Kidney (tissue), 22 donors: ENCODE measurements at places on chromosomes 11 and 22.
A peak's percentile ranks its signal among the peaks of the same experiment; 100 is the strongest.

GRCh38 chr22:43429426-43429825 lies 17.6 kb downstream of the MPPED1 start:
- no peak overlapping the region for H3K27ac ChIP-seq
- no peaks in the 10 kb centered on the region for H3K4me1 ChIP-seq
- H3K4me3 ChIP-seq: no peak overlapping the region
- no peaks in the 10 kb centered on the region for H3K27me3 ChIP-seq

DNA sequence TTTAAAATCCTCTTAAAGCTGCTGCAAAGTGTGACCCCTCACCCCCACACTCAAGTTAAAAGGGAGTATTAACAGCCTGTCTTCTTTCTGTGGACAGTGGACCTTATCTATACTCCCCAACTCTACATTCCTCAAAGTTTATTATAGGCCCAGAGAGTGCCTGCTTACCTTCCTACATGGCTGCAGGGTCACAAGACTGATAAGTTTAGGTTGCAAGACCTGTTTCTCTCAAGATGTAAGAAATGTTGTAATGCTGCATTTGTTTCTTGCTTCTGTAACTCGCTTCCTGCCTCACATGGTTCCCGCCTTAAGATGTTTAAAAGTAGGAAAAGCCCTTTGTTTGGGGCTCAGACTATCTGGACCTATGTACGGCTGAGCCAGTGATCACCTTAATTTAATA lies 10.1 kb upstream of the NXPE1 start:
- H3K36me3 ChIP-seq: no peaks in the 10 kb centered on the region
- DNase-seq: no peak
- H3K4me3 ChIP-seq: no peak overlapping the region
- no peaks in the 10 kb centered on the region for H3K4me1 ChIP-seq
- no peak overlapping the region for H3K27ac ChIP-seq

DNA sequence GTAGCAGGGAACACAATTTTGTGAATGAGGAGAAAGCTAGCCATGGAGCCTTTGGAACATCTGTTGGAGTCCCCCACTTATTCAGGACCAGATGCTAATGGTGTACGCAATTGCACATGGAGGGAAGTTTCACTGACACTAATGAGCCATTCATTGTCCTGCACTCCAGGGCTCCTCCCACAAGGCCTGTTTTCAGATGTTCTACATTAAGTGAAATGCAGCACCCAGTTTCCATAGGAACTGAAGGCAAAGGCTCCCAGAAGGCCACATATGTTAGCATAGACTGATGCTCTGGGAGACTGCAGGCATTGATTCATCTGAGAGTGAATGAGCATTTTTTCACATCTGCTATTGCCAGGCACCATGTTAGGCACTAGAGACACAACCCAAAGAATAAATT lies 399.5 kb downstream of the ETS1 start:
- H3K27ac ChIP-seq: no peak overlapping the region
- H3K36me3 ChIP-seq: no peaks in the 10 kb centered on the region
- peak; percentile 58 for DNase-seq
- H3K4me3 ChIP-seq: no peak overlapping the region
- no peaks in the 10 kb centered on the region for H3K4me1 ChIP-seq
- H3K27me3 ChIP-seq: no peaks in the 10 kb centered on the region

GRCh38 chr11:111582163-111582562 lies 20.1 kb upstream of the SIK2 start:
- no peaks in the 10 kb centered on the region for H3K4me1 ChIP-seq
- H3K4me3 ChIP-seq: no peak overlapping the region
- no peaks in the 10 kb centered on the region for H3K36me3 ChIP-seq
- no peak overlapping the region for H3K27ac ChIP-seq

DNA sequence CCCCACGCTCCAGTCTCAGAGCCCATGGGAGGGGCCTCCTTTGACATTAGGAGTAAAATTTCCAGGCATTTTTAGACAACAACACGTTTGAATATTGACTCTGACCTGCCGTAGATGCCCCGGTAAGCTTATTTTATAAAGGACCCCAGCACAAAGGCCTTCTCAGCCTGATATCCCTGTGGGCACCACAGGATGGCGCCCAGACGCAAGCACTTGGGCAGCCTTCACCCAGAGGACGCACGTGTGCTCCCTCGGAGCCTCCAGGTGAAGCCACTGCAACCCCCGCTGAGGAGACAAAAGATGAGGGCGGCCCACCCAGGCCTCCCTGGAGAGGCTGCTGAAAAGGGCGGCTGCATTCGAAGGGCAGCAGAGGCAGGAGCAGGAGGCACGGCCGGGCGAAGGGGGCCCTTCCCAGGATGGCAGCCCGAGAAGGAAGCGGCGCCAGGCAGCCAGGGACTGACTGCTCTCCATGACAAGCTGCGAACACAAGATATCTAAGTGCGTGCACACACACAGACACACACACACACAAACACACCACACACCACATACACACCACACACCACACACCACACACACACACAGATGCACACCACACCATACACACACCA lies 15.2 kb upstream of the TH start:
- H3K4me1 ChIP-seq: no peaks in the 10 kb centered on the region
- no peak overlapping the region for H3K4me3 ChIP-seq
- peaks cover 5% of the 10 kb centered on the region for H3K36me3 ChIP-seq
- peaks cover 3% of the 10 kb centered on the region for H3K27me3 ChIP-seq

GRCh38 chr22:34344702-34345101 lies 424.4 kb upstream of the LARGE1 start:
- H3K4me1 ChIP-seq: no peaks in the 10 kb centered on the region
- no peaks in the 10 kb centered on the region for H3K27me3 ChIP-seq
- no peaks in the 10 kb centered on the region for H3K36me3 ChIP-seq
- DNase-seq: no peak
- no peak overlapping the region for H3K4me3 ChIP-seq

- H3K27me3 ChIP-seq: no peaks in the 10 kb centered on the region
- no peaks in the 10 kb centered on the region for H3K36me3 ChIP-seq
- no peak overlapping the region for H3K4me3 ChIP-seq
These were observed 18.5 kb downstream of the GRK3 start for GRCh38 chr22:25582946-25583345.

GRCh38 chr22:50483977-50484853 lies 2.4 kb upstream of the MIOX start:
- peaks cover 8% of the 10 kb centered on the region for H3K27me3 ChIP-seq
- H3K4me1 ChIP-seq: no peaks in the 10 kb centered on the region
- H3K27ac ChIP-seq: peak overlapping the region; percentile 32
- H3K36me3 ChIP-seq: no peaks in the 10 kb centered on the region
- peak overlapping the region; percentile 42 for H3K4me3 ChIP-seq
- DNase-seq: peak; percentile 80

- peak; percentile 43 for DNase-seq
- H3K27ac ChIP-seq: peak overlapping the region; percentile 92
- no peaks in the 10 kb centered on the region for H3K27me3 ChIP-seq
- H3K4me3 ChIP-seq: peak overlapping the region; percentile 23
These were observed 953 bp upstream of the PACS1 start for GRCh38 chr11:66068923-66069714.

DNA sequence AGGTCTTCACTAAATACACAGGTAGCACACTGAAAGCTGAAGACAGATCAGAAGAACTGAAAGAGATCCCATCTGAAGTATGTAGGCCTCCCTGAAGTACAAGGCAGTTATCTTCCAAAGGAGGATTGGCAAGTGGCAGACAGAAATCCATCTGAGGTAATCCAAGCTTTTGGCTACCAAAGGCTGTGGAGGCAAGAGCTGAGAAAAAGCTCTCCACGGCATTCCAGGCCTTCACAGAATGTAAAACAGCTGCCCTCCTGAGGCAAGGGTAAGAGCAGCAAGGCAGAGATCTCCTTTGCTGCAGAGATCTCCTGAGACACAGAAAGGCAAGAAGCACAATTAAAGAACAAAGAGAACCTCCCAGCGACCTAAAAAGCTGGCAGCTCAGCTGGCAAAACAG lies 19.1 kb downstream of the PIK3C2A start:
- no peaks in the 10 kb centered on the region for H3K4me1 ChIP-seq
- H3K4me3 ChIP-seq: no peak overlapping the region
- H3K36me3 ChIP-seq: no peaks in the 10 kb centered on the region
- no peaks in the 10 kb centered on the region for H3K27me3 ChIP-seq
- H3K27ac ChIP-seq: no peak overlapping the region

DNA sequence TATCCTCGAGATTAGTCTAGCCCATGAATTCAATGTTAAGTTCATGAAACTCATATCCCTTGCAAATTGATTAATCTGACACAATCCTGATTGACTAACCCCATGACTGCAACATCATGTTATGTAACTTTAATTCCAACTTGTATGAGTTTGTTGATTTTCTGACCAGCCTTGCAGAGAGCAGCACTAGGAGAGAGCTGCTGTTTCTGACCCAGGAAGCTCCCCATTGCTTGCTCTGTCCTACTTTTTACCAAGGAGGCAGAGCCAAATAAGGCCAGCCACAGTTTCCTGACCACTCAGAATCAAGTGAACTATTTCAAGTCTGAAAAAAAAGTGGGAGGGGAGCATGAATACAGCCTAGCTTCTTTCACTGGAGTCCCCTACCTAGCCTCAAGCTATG lies 13.2 kb downstream of the MPZL3 start:
- no peak overlapping the region for H3K27ac ChIP-seq
- no peak overlapping the region for H3K4me3 ChIP-seq
- no peaks in the 10 kb centered on the region for H3K4me1 ChIP-seq

DNA sequence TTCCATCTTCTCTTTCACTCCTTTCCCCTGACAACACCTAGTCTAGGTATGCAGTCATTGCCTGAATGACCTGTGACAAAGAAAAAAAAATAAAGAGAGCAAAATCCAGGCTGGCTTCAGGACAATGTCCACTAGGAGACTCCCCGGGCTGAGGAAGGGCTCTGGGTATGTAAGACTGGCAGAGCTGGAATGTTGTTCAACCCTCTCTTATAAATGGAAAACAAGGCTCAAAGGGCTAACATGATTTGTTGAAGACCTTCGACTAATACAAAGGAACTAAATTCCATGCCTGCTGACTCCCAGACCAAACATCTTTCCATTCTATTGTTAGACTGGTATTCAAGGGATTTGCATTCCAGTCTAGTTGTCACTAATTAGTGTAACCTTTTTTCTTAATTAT lies 122.2 kb downstream of the ARL14EP start:
- peaks cover 7% of the 10 kb centered on the region for H3K4me1 ChIP-seq
- H3K4me3 ChIP-seq: no peak overlapping the region
- DNase-seq: no peak
- no peaks in the 10 kb centered on the region for H3K36me3 ChIP-seq

GRCh38 chr11:118291477-118292135 lies 12.9 kb upstream of the CD3E start:
- no peaks in the 10 kb centered on the region for H3K36me3 ChIP-seq
- no peak overlapping the region for H3K4me3 ChIP-seq
- no peaks in the 10 kb centered on the region for H3K4me1 ChIP-seq
- no peak for DNase-seq

DNA sequence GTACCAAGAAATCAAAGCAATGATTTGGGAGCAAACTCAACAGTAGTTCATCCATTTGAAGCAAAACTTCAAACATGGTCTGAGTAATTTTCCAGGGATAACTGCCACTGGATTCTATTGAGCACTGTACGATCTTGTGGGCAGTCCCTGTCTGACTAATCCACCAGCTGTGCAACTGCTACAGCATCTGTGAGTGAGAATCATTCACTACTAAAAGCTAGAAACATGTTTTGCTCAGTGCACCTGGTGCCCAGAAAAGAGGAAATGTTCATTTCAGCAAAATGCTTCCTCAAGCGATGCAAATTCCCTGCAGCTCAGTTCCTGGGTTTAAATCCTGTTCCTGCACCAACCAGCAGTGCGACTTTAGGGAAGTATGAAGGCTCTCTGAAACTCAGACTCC lies 1077.9 kb downstream of the DLG2 start:
- no peaks in the 10 kb centered on the region for H3K4me1 ChIP-seq
- no peaks in the 10 kb centered on the region for H3K27me3 ChIP-seq
- no peaks in the 10 kb centered on the region for H3K36me3 ChIP-seq
- no peak overlapping the region for H3K4me3 ChIP-seq
- DNase-seq: no peak
- H3K27ac ChIP-seq: no peak overlapping the region

- H3K27me3 ChIP-seq: no peaks in the 10 kb centered on the region
- H3K27ac ChIP-seq: no peak overlapping the region
- H3K4me3 ChIP-seq: no peak overlapping the region
These were observed 7.0 kb downstream of the MARK2 start for GRCh38 chr11:63845911-63846310.

DNA sequence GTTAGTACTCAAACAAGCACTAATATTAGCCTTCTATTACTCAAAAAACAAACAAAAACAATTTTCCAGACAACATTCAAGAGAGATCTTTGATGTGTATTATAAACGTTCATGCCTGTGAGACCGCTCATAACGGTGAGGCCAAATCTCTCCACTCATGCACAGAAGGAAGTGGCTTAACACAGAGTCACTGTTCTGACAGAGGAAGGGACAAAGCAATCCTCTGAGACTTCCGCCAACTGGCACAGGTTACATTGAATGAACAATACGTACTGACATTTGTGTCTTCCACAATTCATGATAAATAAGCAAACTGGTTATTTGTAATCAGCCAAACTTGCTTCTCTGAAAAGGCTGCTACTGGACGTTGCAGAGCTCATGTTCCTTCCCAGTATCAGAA lies 30.5 kb downstream of the CHKA start:
- no peaks in the 10 kb centered on the region for H3K27me3 ChIP-seq
- no peaks in the 10 kb centered on the region for H3K36me3 ChIP-seq
- no peak overlapping the region for H3K27ac ChIP-seq
- DNase-seq: no peak
